SK-N-SH (cell line): ENCODE measurements at places on chromosomes 4 and X. TPM values are rescaled to one million over a fixed set of nuclear protein-coding genes. Genes with fewer than 3 reads are reported as not detected.

GNL3L gene
- polyA plus RNA-seq, result 16.3 and 19.4 TPM in 2 replicates

FGFBP1 gene
- polyA plus RNA-seq, result 0.11 and 0.13 TPM in 2 replicates

GLRA2 gene
- polyA plus RNA-seq, result not detected in 2 replicates

PASD1 gene
- 0.03 and 0.08 TPM in 2 replicates for polyA plus RNA-seq

RAB41 gene
- not detected in 2 replicates for polyA plus RNA-seq

FGFBP2 gene
- polyA plus RNA-seq, result 0.62 and 1.7 TPM in 2 replicates

DNA sequence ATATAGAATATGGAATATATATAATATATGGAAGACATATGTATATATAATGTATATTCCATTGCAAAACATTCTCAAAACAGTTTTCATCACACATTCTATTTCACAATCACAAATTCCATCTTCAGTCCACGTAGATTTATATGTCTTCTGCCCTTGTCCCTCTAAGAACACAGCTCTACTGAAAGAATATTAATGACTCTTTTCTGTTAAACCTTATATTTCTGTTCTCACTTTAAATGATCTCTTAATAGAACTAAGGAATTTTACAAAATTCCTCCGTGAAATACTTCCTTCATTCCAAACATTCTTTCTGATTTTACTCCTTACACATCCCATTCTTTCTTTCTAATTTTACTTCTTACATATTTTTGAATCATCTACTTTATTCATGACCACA lies 1043.1 kb upstream of the PABPC4L start:
- DNase-seq, result no peak

- DNase-seq, result peak; percentile 34
Observed at GRCh38 chr4:10123227-10124101, 6.9 kb upstream of the WDR1 start.

- no peak for DNase-seq
Observed at GRCh38 chr4:109547394-109547793, 12.7 kb upstream of the MCUB start.

GRCh38 chr4:898869-899555 lies 33.1 kb downstream of the GAK start:
- DNase-seq, result no peak

- no peak for DNase-seq
Observed at GRCh38 chr4:22739968-22740367, 47.2 kb downstream of the GBA3 start.

DNA sequence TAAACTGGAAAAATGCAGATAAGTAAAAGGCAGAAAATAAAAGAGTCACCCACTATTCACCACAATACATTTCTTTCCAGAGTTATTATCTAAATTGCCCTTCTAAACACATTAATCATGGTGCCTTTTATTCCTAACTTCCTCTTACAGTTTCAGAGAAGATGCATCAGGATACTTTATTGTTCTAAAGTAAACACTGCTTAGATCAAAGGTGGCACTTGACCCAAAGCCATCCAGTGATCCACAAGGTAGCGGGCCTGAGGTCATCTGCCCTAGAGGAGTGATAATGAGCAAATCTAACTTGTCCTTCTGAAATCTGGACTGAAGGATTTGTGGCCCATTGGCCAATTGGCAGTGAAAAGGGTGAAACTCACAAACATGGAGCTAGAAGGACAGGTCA lies 12.0 kb upstream of the TMEM154 start:
- no peak for DNase-seq

GRCh38 chrX:118603981-118604380 lies 108.4 kb downstream of the DOCK11 start:
- DNase-seq, result peak; percentile 44

DNA sequence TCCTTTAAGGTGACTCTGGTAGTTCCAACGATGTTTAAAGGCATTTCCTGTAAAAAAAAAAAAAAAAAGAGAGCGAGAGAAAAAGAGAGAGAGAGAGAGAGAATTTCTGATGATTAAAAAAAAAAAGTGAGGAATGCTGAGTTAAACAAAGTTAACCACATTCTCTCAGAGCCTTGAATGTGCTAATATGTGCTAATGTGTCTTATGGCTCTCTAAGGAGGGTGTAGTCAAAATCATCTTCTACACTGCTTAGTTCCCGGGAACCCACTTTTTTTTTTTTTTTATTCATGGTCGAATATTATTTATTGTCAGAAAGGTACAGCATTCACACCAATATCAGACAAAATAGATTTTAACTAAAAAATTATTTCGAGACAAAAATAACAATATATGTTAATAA lies 111.7 kb downstream of the SNCA start:
- no peak for DNase-seq

GRCh38 chr4:173253561-173253960 lies 80.6 kb downstream of the HMGB2 start:
- no peak for DNase-seq

DNA sequence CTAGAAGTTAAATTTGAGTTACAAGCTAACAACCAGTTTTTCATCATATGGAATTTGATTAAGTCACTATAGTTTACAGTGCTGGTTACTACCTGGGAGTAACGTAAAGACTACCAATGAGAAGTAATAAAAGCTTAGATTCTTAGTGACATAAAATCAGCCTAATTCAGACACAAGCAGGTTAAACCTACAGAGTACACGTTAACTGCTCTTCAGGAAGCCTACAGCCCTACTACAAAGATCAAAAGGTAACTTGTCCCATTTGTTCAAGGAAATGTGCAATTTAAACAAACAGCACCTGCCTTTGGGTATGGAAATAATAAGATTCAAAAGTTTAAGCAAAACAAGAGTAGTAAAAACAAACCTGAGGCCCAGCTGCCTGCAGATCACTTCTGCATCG lies 21.5 kb downstream of the PRSS12 start:
- no peak for DNase-seq
